Muscle of arm (tissue), 14 donors: ENCODE measurements at places on chromosomes 16 and 17.
A peak's percentile ranks its signal among the peaks of the same experiment; 100 is the strongest.

GRCh38 chr16:78436846-78437245 is 337.4 kb downstream of the WWOX start:
- no peak for DNase-seq

GRCh38 chr16:55151561-55152305 is 172.3 kb upstream of the IRX6 start:
- no peak for DNase-seq

DNA sequence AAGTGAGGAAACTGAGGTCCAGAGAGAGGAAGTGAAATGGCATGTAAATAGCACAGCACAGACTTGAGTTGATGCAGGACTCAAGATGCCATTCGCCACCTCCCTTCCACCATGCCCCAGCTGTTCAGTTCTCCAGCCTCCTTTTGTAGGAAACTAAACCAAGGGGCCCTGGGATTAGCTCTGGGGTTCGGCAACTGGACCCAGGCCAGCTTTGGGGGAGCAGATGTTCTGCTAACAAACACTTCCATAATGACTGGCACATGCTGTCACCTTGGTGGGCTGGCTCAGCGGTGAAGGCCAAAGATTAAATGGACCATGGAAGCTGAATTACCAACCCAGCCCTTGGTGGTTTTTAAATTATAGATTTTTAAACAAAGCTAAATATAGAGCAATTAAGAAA is 77.0 kb downstream of the IRX6 start:
- no peak for DNase-seq

DNA sequence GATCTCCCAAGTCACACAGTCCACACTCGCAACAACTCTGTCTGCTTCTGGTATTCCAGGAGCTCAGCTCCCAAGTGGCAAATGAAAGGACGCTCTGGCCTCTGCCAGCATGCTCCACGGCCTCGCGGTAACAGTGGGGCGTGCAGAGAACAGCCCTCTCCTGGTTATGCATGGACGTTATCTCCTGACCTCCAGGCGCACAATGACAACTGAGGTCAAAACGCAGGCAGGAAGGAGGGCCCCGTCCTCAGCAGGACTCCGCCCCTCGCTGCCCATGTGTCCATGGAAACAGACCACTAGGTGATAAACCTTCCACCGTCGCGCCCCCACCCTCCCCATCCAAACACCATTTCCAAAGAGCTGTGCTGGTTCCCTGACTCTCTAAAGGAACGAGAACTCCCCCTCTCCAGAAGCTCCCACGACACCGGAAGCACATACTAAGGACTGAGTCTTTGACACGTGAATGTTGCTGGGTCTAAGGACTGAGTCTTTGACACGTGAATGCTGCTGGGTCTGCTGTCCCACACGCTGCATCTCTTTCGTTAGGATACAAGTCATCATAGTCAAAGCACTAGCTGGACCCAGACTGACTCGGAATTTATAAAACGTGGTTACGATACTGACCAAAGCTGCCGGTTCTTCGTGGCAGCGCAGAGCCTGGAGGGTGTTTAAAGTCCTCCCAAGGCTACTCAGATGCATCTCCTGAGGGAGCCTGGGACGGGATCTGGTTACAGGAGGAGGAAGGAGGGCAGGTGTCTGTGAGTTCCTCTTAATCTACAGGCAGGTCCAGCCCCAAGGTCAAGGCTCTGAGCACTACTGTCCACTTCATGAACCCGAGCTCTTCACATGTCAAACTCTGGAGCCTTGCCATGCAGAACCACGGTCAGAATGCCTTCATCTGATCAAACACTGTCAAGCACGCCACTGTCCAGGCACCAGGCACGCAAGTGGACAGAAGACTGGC is 43.9 kb downstream of the KLHDC4 start:
- no peak for DNase-seq

- DNase-seq = no peak
These were observed 29.4 kb downstream of the TANC2 start for GRCh38 chr17:62995377-62995885.

- no peak for DNase-seq
These were observed 5.9 kb downstream of the ALYREF start for GRCh38 chr17:81885454-81885853.

DNA sequence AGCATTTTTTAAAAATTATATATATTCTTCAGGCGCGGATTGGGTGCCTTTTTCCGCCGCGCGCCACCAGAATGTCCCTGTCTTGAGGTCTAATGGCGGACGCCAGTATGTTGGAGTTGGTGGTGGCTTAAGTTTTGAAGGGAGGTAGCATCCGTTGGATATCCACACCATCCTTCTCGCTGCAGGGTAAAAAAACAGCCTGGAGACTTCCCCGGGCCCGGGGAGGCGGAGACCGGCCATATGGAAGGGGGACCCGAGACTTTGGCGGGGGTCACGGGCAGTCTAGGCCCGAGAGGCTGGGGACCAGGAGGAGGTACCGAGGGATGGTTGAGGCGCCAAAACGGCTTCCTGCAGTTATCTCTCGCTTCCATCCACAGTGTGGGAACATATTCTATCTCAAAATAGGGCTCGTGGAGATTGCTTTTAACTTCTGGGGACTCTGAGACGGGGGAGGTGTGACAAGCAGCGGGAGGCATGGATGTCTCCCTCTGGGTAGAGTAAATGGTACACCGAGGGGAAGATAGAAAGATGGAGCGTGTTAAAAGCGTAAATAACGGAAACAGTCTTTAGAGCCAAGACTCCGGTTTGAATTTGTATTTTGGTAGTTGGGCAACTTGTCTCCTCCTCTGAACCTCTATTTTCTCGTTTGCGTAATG is at the start of gene SF3B3:
SF3B3 (plus strand) TSS at position 74 of the 656 bp plus-strand sequence. CDS start 2,841 bp downstream, outside the sequence.
- no peak for DNase-seq

DNA sequence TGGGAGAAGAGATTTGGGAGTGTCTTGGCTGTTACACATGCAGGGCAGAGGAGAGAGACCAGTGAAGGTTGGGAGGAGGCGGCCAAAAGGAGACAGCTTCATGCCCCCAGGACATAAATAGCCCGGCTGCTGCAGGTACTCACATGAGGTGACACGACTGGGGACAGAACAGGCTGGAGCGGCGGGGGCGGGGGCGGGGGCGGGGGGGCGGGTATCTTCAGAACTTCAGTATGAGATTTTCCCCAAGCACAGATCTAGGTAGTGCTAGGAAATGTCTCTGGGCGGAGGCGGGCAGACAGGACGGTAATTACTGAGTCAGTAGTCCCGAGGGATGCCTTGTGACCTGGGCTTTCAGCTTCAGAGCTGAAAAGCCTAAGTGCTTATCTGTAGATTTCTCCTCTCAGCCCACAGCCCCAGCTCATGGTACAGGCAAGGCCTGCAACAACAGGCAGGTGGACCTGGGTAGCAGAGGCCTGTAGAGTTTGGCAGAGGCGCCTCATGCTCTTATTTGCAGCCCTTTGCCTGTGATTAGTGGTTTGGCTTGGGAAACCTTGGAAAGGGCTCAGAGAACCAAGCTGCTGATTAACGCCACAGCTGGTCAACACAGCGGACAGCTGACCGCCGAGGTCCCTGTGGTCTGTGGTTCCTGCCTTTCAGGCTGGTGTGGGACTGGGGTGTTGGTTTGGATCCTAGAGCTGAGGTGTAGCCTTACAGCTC is 24.5 kb downstream of the UNK start:
- no peak for DNase-seq

- no peak for DNase-seq
These were observed 1.8 kb upstream of the HOXB4 start for GRCh38 chr17:48579760-48580554.

DNA sequence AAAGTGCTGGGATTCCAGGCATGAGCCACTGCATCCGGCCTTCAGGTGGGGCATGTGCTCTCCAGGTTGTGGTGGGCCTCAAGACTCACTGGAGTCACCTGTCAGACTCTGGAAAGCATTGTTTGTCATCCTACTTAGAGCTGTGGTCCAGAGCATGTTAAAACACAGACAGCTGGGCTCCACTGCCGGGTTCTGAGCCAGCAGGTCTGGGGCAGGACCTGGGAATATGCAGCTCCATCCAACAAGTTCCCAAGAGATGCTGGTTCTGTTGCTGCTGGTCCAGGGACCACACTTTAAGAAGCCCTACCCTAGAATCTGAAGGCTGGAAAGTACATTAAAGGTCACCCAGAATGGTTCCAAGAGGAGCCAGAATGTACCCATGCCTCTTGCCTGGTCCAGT is 75.3 kb downstream of the GAS7 start:
- DNase-seq = no peak

GRCh38 chr17:4086041-4086483 is 56.8 kb downstream of the ZZEF1 start:
- DNase-seq = no peak

- peak; percentile 54 for DNase-seq
These were observed 50.6 kb downstream of the LMF1 start for GRCh38 chr16:920051-920681.

DNA sequence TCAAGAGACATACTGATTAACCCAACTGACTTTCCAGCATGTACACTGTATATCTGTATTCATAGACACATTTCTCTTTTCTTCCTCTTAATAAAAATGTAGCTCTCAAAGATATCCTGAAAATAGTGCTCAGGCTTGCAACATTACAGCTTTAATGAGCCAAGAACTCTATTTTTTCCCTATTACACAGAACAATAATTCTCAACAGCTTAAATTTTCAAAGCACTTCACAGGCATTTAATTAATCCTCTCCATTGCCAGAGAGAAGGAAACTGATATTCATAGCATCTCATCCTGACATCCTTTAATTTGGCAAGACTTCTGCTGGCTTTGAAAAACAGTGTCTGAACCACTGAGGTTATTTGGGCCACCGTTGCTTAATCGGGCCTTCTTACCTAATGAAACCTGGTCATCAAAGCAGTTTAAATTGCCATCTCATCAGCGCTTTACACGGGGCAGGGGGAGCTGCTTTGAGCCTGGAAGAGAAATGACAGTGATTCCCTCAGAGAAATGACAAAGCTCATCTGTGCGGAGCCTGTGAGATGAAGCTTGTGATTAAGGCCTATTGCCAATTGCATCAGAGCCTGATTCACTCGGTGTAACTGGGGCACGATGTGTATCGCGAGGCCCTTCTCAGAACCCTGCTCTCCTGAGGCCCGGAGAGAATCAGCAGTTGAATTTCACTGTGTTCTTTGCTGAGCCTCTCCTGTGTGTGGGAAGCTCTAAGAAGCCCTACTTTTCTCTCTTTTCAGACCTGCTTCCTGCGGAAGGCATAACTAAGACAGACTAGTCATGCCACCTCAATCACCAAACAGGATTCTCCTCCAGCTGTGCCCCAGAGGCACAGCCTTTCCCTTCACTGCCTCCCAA is 8.5 kb upstream of the SIAH1 start:
- no peak for DNase-seq

DNA sequence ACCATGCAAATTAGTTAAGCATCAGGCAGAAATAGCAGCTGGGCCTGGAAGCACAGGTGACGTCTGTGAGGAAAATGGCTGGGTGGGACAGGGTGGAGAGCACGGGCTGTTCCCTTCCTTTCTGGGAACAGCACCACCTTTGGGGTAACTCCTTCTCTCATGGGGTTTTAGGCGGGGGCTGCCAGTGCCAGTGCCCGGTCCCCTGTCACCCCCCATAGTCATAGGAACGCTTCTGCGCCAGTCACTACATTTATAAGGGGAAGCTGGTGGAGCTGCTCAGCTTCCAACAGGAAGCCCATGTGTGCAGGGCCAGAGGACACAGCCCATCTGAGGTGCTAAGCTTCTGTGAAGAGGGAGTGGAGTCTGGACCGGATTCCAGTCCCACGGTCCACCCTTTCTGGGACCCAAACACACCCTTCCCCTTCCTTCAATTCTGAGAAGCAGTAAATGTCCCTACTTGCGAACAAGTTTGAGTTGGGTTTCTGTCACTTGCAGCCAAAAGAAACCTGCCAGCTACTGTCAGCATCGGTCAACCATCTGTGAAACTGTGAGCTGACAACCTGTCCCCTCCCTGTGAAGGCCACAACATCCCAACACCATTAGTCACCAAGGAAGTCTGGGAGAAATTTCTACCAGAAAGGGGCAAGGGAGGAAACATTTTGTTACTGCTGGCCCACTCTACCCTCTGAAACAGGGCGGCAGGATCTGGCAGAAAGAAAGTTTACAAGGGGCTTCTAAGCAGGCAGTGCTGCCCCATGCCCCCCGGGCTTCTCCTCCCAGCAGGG is 86.0 kb upstream of the AMZ2 start:
- DNase-seq = no peak

- DNase-seq = no peak
These were observed 89.2 kb downstream of the MAP2K6 start for GRCh38 chr17:69503711-69504110.

DNA sequence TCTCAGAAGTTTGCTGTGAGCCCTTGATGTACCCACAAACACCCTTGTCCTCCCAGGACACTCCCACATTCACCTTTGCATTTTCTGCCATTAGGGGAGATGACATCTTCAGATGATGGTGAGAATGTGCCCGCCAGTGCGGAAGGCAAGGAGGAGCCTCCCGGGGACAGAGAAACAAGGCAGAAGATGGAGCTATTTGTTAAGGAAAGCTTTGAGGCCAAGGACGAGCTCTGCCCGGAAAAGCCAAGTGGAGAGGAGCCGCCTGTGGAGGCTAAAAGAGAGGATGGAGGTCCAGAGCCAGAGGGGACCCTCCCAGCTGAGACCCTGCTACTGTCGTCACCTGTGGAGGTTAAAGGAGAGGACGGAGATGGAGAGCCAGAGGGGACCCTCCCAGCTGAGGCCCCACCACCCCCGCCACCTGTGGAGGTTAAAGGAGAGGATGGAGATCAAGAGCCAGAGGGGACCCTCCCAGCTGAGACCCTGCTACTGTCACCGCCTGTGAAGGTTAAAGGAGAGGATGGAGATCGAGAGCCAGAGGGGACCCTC is 17.0 kb downstream of the TAF1C start:
- no peak for DNase-seq

GRCh38 chr16:70784692-70785555 is 16.0 kb downstream of the VAC14 start:
- no peak for DNase-seq

GRCh38 chr16:48409839-48410632 is 24.8 kb upstream of the SIAH1 start:
- DNase-seq = no peak

GRCh38 chr17:81230043-81230820 is 7.5 kb upstream of the CEP131 start:
- DNase-seq = no peak

DNA sequence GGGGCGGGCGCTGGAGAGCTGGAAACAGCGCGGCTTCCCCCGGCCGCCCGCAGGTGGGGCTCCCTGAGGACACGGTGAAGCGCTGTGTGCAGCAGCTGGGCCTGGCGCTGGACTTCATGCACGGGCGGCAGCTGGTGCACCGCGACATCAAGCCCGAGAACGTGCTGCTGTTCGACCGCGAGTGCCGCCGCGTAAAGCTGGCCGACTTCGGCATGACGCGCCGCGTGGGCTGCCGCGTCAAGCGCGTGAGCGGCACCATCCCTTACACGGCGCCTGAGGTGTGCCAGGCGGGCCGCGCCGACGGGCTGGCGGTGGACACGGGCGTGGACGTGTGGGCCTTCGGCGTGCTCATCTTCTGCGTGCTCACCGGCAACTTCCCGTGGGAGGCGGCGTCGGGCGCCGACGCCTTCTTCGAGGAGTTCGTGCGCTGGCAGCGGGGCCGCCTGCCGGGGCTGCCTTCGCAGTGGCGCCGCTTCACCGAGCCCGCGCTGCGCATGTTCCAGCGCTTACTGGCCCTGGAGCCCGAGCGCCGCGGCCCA is 27.8 kb downstream of the SBK1 start:
- DNase-seq = no peak
